ENCODE measurements at places on chromosomes 11 and 22. TPM values are rescaled to one million over a fixed set of nuclear protein-coding genes. Genes with fewer than 3 reads are reported as not detected.

The MRGPRX4 gene
- total RNA-seq = not detected

The LSP1 gene
- not detected for total RNA-seq

The MCAM gene
- 78.3 TPM for total RNA-seq

The MN1 gene
- total RNA-seq = 9.9 TPM

The MEI1 gene
- 0.38 TPM for total RNA-seq

The CBX6 gene
- total RNA-seq = 11.0 TPM

The HTR3A gene
- total RNA-seq = not detected

The ZC3H7B gene
- 69.2 TPM for total RNA-seq

The C11orf42 gene
- not detected for total RNA-seq

The CDC42EP1 gene
- total RNA-seq = 51.2 TPM

The F2 gene
- 4.4 TPM for total RNA-seq

The TRPM5 gene
- total RNA-seq = 0.38 TPM

The HARBI1 gene
- total RNA-seq = 6.1 TPM

The RFPL3 gene
- not detected for total RNA-seq

The PGM2L1 gene
- 51.3 TPM for total RNA-seq

The PKP3 gene
- 0.49 TPM for total RNA-seq

The C11orf16 gene
- total RNA-seq = not detected

- H3K27ac ChIP-seq = peak overlapping the region; percentile 96
- DNase-seq = no peak
- H3K4me3 ChIP-seq = peak overlapping the region; percentile 100
- peaks cover 17% of the 10 kb centered on the region for H3K27me3 ChIP-seq
These were observed 968 bp downstream of the RHBDD3 start for GRCh38 chr22:29266564-29267461.

- H3K4me1 ChIP-seq = peaks cover 13% of the 10 kb centered on the region
- peaks cover 25% of the 10 kb centered on the region for H3K36me3 ChIP-seq
- no peak for DNase-seq
These were observed 4.1 kb downstream of the SUN2 start for GRCh38 chr22:38751422-38752346.

DNA sequence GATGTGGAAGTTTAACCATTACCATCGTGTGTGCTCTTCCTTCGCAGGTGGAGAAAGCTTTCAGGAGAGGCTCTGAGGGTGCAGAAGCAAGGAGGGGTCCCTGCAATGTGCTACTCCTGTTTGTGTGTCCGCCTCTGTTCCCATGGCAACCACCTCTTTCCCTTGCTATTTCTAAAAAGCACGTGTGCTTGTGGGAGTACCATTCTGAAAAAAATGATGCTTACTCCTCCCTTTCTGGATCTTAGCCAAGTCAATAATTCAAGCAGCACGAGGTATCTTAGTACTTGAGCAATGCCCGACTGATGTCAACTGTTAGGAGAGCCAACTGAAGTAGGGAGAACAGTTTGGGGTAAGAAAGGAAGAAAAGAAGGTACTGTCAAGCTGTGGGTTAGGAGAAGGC, 628.7 kb downstream of the NTM start:
- H3K4me1 ChIP-seq = no peaks in the 10 kb centered on the region
- no peak overlapping the region for H3K27ac ChIP-seq
- no peak for DNase-seq

DNA sequence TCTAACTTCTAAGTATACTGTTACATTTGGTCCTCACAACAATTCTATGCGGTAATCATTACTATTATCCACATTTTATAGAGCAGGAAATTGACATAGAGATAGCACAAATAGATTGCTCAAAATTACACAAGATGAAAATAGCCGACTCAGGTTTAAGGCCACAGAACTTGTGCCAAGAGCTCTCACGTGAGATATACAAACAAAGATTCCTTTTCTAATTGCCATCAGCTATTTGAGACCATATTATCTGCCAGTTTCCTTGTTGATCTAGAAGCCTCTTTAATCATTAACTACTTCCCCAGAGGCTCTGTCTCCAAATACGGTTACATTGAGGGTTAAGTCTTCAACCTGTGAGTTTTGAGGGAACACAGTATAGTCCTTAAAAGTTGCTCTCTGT, 61.0 kb upstream of the GLYATL1B start:
- no peak overlapping the region for H3K27ac ChIP-seq
- H3K36me3 ChIP-seq = no peaks in the 10 kb centered on the region
- H3K27me3 ChIP-seq = no peaks in the 10 kb centered on the region
- H3K4me3 ChIP-seq = no peak overlapping the region

GRCh38 chr22:36486619-36487384, 5.4 kb upstream of the TXN2 start:
- peaks cover 1% of the 10 kb centered on the region for H3K4me1 ChIP-seq
- peak; percentile 41 for DNase-seq
- H3K36me3 ChIP-seq = peaks cover 24% of the 10 kb centered on the region
- H3K4me3 ChIP-seq = peak overlapping the region; percentile 48
- no peak overlapping the region for H3K27ac ChIP-seq

- no peaks in the 10 kb centered on the region for H3K36me3 ChIP-seq
- no peak for DNase-seq
- no peak overlapping the region for H3K27ac ChIP-seq
- no peak overlapping the region for H3K4me3 ChIP-seq
- peaks cover 3% of the 10 kb centered on the region for H3K27me3 ChIP-seq
- peaks cover 6% of the 10 kb centered on the region for H3K4me1 ChIP-seq
These were observed 20.0 kb downstream of the DAGLA start for GRCh38 chr11:61700212-61700611.

- no peak overlapping the region for H3K27ac ChIP-seq
- DNase-seq = no peak
- peaks cover 8% of the 10 kb centered on the region for H3K27me3 ChIP-seq
- H3K4me3 ChIP-seq = no peak overlapping the region
- H3K36me3 ChIP-seq = peaks cover 7% of the 10 kb centered on the region
- peaks cover 32% of the 10 kb centered on the region for H3K4me1 ChIP-seq
These were observed 332 bp downstream of the TEAD1 start for GRCh38 chr11:12674571-12674935.

- no peak overlapping the region for H3K4me3 ChIP-seq
- no peaks in the 10 kb centered on the region for H3K36me3 ChIP-seq
- no peak for DNase-seq
- peaks cover 3% of the 10 kb centered on the region for H3K27me3 ChIP-seq
These were observed 328.8 kb downstream of the MIAT start for GRCh38 chr22:26985931-26986782.

DNA sequence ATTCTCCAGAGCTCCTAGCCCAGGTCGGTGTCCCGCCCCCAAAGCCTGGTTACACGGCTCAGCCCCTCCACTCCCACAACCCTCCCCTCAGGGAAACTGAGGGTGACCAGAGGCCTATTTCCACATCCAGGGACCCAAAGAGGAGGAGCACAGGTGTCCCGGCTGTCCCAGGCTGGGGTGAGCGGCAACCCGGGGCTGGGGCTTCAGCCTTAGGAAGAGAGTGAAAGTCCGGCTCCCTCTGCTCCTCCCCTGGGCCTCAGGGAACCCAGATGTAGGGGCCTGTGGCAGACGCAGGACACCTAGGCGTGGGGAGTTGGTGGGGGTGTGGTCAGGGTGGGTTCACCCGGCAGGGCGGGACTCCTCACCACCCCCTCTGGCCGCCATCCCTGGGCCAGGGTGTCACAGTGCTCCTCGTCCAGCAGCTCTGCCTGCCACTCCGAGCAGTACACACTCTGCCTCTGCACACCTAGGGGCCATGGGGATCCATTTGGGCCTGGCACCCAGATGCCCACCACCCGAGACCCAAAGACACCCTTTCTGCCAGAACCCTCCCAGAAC, 63.1 kb downstream of the ARFGAP3 start:
- no peak overlapping the region for H3K4me3 ChIP-seq
- H3K27me3 ChIP-seq = no peaks in the 10 kb centered on the region
- peaks cover 8% of the 10 kb centered on the region for H3K4me1 ChIP-seq
- H3K27ac ChIP-seq = no peak overlapping the region

GRCh38 chr11:65958774-65959420, 2.6 kb upstream of the SART1 start:
- H3K27ac ChIP-seq = no peak overlapping the region
- H3K4me3 ChIP-seq = no peak overlapping the region
- H3K27me3 ChIP-seq = peaks cover 12% of the 10 kb centered on the region
- no peak for DNase-seq
- peaks cover 5% of the 10 kb centered on the region for H3K36me3 ChIP-seq
- H3K4me1 ChIP-seq = peaks cover 23% of the 10 kb centered on the region

DNA sequence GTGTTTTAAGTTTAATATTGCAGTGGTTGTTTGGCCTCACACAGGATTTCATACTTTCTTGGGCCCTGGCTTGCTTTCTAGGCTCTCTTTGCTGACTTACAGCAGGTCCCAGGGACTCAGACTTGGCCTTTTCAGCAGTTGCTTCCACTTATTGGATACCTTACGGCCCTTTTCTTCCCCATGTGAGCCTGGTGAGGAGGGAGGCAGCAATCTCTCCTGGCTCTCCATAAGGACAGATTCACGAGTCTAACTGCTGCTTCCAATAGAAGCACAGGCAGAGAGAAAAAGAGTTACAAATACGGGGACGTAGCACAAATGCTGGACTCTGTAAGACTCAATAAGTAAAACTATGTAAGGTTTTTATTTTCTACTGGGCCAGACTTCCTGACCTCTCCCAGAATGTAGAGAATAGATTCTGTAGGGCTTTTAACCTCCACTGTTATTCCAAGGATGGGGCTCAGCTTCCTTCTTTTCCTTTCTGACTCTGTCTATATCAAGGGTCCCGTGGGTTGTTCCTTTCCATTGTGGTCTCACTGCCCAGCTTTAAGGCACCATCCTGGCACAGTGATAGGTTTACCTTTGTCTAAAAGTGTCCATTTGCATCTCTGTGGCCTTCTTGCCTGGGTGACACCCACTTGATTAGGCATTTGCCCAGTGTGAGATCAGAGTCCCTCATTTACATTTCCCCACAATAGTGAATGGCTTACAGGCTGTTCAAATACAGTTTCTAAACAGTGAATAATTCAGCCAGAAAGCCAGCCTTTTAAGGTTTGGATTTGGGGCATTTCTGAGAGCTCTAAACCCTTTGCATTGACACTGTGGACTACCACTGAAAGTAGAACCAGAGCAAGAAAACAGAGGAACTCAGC, 92.8 kb downstream of the RASSF10 start:
- no peaks in the 10 kb centered on the region for H3K36me3 ChIP-seq
- peaks cover 51% of the 10 kb centered on the region for H3K4me1 ChIP-seq
- peak overlapping the region; percentile 83 for H3K27ac ChIP-seq
- no peak overlapping the region for H3K4me3 ChIP-seq

DNA sequence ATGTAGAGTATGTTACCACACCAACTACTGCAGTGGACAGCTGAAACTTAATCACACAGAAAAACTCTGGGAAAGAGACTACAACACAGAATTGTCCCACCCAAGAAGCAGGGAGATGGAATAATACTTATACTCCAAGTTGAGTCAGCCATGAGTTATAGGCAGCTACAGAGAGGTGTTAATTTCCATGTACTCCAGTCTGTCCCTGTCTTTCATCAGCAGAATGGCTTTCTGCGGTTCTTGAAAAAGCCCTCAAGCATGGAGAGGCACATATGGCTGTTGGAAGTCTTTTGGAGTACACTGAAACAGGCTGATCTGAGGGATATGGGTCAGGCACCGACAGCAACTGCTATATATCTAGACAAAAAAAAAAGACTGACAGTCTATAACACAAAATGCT, 219.5 kb downstream of the DLG2 start:
- peaks cover 2% of the 10 kb centered on the region for H3K4me1 ChIP-seq
- no peak overlapping the region for H3K4me3 ChIP-seq
- no peak overlapping the region for H3K27ac ChIP-seq
- no peaks in the 10 kb centered on the region for H3K27me3 ChIP-seq
- DNase-seq = no peak

GRCh38 chr11:45806937-45807791, 2.2 kb downstream of the SLC35C1 start:
- H3K36me3 ChIP-seq = peaks cover 13% of the 10 kb centered on the region
- DNase-seq = no peak
- H3K4me3 ChIP-seq = peak overlapping the region; percentile 34
- H3K4me1 ChIP-seq = peaks cover 24% of the 10 kb centered on the region
- H3K27ac ChIP-seq = no peak overlapping the region

Measured in endothelial cell (in vitro differentiated cells).